ENCODE measurements at places on chromosomes 5 and 9.

DNA sequence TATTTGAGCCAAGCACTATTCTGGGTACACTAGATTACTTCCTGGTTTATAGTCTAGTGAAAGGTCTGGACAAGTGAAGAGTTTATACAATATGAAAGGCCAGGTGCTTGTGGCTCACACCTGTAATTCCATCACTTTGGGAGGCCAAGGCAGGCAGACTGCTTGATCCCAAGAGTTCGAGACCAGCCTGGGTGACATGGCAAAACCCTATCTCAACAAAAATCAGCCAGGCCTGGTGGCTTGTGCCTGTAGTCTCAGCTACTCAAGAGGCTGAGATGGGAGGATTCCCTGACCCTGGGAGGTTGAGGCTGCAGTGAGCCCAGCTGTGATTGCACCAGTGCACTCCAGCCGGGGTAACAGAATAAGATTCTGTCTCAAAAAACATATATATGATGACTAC is 9.5 kb upstream of the TXNDC15 start:
- DNase-seq, result no peak

GRCh38 chr9:94157050-94157801 is 73.0 kb downstream of the PTPDC1 start:
- DNase-seq, result no peak

DNA sequence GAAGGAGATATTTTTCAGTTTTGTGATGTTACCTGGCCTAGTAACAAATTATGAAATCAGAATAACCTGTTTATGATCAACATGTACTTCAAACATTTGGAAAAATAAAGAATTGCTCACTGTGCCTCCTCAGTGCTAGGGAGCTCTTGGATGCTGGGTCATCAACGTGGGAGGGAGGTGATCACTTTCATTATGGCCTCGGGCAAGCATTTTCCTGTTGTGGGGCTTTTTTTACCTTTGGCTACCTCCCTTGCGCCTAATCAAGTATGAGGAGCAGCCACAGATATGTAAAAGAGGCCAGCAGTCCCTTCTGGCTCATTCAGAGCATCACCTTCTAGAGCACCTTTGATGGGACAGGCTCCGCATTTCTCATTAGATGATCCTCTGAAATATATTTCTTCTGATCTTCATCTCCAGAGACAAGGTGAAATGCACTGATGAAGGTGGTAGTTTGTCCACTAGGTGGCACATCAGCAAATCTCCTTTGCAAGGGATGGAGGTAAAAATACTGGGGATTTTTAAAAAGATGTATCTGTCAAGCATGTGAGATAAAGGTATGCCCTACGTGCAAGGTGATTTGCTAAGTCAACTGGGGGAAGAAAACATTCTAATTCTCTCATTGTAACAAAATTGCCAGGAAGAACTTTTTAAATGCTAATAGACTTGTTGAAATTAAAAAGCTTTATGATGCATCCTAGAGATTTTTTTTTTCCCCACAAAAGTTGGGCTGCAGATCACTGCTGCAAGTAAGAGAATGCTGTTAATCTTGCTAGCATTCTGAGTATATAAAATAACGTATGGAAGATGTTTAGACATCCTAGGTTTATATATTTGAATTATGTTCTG is 218.2 kb downstream of the MAST4 start:
- DNase-seq, result peak; percentile 36

- no peak for DNase-seq
Measured at GRCh38 chr5:6736524-6737042, 23.4 kb downstream of the TENT4A start.

GRCh38 chr5:172768098-172768572 is 2.9 kb downstream of the DUSP1 start:
- DNase-seq, result no peak

DNA sequence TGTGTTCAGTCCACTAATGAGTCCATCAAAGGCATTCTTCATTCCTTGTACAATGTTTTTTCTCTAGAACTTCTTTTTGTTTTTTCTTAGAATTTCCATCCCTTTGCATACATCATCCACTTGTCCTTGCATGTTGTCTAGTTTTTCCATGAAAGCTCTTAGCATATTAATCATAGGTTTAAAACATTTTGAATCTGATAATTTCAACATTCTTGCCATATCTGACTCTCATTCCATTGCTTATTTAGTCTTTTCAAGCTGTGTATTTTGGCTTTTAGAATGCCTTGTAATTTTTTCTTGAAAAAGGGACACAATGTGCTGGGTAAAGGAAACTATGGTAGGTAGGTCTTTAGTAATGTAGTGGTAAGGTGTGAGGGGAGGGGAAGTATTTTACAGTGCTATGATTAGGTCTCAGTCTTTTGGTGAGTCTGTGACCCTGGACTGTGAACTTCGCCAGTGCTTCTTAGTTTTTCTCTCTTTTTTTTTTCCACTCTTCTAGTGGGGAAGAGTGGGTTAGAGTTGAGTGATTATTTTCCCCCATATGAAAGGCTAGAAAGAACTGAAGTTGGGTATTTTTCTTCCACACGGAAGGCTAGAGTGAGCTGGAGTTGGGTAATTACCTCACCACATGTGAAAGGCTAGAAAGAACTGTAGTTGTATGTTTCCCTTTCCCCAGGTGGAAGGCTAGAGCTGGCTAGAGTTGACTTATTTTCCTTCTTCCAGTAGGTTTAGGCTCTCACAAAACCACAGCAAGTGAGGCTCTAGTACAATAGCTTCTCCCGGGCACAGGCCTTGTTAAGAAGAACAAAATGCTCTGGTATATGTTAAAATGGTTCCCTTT is 172.1 kb downstream of the SNX18 start:
- DNase-seq, result no peak

DNA sequence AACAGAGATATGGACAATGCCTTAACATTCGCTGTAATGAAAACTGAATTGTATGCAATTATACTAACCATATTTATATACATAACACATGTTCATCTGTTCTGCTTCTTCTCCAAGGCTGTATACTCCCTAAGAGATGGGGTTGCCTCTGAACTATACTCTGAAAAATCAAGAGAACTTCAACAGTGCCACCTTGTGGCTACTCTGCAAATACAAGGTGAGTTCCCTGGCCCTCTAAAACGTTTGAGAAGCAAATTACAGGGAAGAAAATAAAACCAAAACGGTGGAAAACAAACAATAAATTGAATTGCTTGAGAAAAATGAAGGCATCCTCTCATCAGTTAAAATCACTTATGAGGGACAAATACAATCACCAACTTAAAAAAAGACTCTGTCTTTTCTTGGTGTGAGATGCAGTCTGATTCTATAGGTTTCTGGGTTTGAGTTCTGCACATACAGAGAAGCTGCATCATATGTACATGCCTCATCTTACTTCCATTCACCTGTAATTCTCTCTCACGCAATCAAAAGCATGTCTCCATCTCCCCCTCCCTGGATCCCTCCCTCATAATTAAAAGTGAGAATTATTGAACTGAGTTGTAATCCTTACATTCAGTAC is 98.6 kb downstream of the FBXW11 start:
- no peak for DNase-seq

All from GM19239 (cell line).